PC-3 (cell line): ENCODE measurements at places on chromosomes 12 and 14. TPM values are rescaled to one million over a fixed set of nuclear protein-coding genes. Genes with fewer than 3 reads are reported as not detected.

GRCh38 chr12:86333955-86334522 is 77.8 kb upstream of the MGAT4C start:
- no peak for DNase-seq

- DNase-seq = peak; percentile 26
These were observed 2.7 kb downstream of the BHLHE41 start for GRCh38 chr12:26122061-26122680.

- no peak for DNase-seq
These were observed 33.9 kb upstream of the VASH1 start for GRCh38 chr14:76727384-76727783.

- peak; percentile 45 for DNase-seq
These were observed 85.4 kb downstream of the CHGA start for GRCh38 chr14:93008381-93008780.

DNA sequence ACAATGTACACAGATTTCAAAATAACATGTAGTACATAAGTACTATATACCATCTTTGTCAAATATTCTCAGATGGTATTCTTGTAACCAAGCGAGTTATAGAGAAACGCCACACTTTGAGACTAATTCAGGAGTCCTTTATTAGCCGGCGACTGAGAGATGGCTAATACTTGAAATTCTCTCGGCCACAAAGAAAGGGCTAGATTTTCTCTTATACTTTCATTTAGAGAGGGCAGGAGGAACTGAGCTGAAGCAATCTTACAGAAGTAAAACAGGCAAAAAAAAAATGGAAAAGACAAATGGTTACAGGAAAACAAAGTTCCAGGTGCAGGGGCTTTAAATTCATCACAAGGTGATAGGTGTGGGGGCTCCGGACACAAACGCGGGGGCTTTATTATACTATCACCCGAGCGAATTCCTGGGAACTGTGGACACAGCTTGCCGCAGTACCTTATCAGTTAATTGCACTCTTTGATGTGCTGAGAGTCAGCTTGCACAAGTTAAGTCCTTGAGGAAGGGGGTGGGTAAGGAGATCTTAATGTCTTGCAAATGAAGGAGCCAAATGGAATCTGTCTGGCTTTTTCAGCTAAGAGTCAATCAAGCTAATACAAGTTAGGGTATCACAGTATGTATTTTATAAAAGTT is 382.3 kb downstream of the KCNH5 start:
- DNase-seq = no peak

DNA sequence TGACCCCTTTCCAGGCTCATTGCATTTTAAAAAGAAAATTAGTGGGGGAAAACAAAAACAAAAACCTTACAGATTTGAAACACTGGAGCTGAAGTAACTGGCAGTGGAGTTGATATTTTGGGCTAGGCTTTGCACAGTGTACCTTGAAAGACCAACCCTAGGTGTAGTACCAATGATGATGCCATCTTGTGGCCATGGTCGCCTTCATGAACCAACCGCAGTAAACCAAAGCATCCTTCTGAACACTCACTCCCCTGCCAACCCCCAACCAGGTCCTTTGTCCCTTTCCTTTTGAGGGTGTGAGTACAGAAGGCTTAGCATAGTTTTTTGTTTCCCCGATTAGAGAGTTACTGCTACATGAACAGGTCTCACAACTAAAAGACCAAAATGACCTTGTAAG is 5.9 kb downstream of the TOMM20L start:
- DNase-seq = peak; percentile 36

DNA sequence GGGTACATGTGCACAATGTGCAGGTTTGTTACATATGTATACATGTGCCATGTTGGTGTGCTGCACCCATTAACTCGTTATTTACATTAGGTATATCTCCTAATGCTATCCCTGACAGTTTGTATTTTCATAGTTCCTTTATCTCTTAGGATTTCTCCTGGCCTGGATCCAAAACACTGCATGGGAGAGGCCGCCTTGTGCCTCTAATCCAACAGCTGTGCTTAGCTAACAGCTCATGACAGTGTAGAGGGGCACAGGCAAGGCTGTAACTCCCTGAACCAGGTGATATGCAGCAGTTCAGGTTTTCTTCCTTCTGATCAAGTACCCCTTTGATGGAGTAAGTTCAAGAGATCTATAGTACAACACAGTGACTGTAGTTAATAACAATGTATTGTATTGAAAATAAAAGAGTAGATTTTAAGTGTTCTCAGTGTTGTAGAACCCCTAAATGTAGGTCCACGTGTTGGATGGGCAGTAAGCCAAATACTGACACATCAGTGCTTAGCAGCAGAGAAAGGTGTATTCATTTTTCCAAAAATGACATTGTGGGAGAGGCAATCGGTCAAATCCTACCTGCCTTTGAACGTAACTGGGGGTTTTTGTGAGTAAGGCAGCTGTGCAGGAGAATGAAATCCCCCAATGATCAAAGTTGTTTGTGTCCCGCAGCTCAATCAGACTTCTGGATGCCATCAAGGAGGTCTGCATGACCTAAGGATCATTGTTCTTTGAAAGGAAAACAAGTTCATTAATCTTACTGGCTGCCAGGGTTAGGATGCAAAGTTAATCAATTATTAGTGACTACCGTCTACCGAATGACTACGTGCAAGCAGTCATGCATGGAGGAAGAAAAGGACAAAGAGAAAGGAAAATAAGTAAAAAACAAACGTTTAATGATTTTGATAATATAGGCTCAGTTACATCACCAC is 89.3 kb upstream of the FGD4 start:
- no peak for DNase-seq

DNA sequence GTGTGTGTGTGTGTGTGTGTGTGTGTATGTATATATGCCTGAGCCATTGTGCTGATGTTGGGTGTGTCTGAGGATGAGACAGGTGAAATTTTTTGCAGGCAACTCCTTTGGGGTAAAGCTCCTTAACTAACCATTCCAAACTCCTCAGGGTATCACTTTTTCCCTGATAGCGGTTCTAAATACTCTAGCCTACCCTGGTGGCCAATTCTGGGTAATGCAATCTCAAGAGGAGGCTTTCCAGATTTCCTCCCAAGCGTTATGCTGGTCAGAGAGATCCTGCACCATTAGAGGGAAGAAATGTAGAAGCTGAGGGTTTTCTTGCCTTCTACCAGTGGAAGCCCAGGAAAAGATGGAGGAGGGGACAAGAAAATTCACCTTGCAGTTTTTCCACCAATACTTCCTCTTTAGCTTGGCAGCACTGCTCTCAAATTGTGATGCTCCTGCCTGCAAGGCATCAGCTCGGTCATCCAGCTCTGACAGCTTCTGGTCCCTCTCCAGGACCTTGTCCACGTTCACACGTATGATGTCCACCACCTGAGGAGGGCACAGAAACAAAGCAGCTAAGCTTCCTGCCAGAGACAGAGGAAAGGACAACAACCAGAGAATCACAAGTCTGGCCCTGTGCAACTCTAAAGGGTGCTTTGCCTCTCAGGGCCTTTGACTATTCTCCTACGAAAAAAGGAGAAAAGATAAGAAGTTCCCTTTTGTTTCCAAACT is 4.9 kb downstream of the VAMP1 start:
- DNase-seq = peak; percentile 71

DNA sequence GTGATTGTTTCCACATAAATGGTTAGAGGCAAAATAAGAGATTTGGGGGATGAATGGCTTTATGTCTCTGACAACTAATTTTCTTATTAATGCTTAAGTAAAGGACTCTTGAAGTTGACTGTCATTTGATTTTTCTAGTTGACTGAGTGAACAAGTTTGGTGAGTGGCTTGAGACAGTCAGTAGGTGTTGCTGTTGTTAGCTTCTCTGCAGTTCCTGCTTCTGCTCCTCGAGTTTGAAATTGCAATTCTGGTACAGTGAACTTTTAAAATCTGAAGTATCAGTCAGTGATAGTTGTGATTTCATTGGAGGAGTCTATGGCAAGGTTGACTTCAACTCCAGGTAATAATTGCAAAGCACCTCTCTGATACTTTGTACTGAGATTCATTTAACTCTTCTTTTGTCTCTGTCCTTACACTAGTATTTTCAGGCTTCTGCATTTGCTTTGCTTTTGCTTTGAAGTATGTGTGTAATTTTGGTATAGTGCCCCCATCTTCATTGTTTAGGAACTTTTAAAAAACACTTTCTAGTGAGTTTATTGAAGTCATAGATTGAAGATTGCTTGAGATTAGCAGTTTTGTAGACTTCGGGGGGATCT is 415.5 kb downstream of the PCNX1 start:
- DNase-seq = peak; percentile 61

GRCh38 chr12:57033431-57033830 is 16.5 kb downstream of the MYO1A start:
- peak; percentile 60 for DNase-seq

GRCh38 chr12:115394496-115395220 is 710.7 kb upstream of the TBX3 start:
- peak; percentile 51 for DNase-seq

GRCh38 chr14:89702876-89703200 is 251.7 kb downstream of the EFCAB11 start:
- DNase-seq = no peak

DNA sequence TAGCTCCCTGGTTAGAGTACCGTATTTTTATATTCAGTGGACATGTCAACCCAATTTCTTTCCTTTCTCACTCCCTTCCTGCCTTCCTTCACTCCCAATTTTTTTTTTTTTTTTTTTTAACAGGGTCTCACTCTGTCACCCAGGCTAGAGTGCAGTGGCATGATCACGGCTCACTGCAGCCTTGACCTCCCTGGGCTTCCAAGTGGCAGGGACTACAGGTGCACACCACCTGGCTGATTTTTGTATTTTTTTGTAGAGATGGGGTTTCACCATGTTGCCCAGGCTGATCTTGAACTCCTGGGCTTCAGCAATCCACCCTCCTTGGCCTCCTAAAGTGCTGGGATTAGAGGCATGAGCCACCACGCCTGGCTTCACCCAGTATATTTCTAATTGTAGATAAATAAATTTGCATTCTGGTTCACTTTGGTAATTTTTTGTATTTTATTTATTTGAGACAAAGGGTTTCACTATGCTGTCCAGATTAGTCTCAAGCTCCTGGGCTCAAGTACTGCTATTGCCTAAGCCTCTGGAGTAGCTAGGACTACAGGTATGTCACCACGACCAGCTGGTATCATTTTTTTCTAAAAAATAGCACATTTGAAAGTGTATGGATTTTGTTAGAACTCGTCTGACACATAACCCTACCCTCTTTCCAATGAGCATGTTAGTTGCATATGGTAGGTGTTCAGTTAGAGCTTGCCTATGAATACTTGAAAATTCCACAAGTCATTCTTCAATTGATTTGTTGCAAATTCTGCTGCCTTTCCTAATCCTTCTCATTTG is 15.7 kb downstream of the SLC38A2 start:
- DNase-seq = peak; percentile 24

DNA sequence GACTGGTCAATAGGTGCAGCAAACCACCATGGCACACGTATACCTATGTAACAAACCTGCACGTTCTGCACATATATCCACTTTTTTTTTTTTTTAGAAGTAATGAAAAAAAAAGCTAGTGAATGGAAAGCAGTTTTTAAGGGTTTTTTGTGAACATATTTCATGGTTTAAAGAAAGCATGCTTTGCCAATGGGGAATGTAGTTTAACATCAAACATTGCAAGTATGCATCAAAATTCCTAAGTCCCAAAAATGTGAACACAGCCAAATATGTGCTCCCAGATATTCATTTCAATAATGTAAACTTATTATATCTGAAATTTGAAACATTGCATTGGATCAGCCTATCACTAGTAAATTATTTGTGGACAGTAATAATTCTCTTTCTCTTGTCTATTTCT is 710.4 kb upstream of the FLRT2 start:
- no peak for DNase-seq

GRCh38 chr12:6347367-6348338 is 5.8 kb upstream of the TNFRSF1A start:
- DNase-seq = no peak

GRCh38 chr12:59194794-59195193 is 274.5 kb upstream of the LRIG3 start:
- no peak for DNase-seq

DNA sequence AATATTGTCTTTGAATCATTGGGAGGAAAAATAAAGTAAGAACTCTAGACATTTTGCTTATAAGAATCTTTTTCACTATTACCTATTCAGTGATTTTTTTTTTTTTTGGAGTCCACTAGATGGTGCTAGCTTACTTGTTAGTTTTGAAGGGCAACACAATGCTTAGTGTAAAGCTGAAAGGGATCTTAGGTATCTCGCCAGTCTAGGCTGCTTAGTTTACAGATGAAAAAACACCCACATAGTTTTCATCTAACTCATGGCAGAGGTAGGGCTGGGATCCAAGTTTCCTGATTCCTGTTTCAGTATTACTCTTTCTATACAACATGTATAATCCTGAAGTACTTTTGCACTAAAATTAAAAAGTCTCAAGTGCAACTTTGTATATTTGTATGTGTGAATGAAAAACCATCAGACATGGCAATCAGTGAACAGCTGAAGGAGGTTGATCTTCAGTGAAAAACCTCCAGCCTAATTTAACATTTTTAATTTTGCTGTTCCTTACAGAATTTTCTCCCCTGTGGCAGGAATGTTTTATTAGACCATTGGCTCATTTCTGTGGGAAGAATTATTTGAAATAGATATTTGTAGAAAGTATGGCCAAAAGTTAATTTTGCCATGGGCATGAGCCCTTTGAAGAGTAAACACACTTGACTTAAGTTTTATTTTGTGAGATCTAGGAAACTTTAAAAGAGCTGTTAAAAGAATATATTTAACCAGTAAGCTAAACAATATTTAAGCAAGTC is 40.7 kb downstream of the LRRIQ1 start:
- DNase-seq = peak; percentile 93

- DNase-seq = no peak
These were observed 37.7 kb downstream of the RIN3 start for GRCh38 chr14:92551044-92551841.

DNA sequence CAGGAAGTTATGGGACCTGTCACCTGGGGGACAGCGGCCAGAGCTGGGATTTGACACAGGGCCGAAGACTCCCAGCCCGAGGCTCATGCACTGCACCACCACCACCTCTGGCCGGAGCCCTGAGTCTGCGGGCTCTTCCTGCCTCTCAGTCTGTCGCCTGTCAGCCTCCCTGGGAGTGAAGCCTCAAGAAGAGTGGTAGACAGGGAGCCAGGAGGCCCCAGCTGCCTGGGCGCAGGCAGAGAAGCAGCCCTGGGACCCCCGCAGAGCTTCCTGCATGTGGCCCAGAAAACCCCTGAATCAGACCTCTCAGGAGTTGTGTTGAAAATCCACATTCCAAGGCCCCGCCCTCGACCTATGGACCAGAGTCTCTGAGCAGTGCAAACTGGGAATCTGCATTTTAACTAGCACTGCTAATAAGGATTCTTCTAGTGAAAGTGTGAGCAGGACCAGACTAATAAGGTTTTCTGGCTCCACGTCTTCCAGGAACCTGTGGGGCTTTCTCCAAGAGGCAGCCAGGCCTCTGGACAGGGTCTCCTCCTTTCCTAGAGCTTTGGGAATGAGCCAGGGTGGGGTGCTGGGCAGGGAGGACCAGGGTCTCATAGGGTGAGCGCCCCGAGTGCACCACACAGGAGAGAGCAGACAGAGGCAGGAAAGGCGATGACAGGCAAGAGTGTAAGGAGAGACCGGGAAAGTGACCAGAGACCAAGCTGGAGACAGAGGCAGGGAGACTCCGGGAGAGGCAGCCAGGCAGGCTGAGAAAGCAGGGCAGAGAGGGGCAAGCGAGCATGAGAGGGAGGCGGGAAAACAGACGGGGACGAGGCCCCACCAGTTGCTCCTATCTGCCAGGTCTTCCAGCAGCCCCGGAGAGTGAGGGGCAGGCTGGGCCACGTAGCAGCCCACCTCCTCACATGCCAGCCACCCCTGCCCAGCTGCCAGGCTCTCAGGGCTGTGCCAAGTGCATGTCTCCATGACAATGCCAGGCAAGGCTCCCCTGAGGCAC is 112.4 kb downstream of the BCL11B start:
- no peak for DNase-seq

- no peak for DNase-seq
These were observed 20.7 kb downstream of the C12orf42 start for GRCh38 chr12:103475073-103475472.

Gene SCNN1A
- 2.3 and 2.9 TPM in 2 replicates for total RNA-seq

Gene TTC9
- 3.6 and 4.1 TPM in 2 replicates for total RNA-seq

Gene KCNJ8
- 0.77 and 1.0 TPM in 2 replicates for total RNA-seq

Gene AJUBA
- 81.1 and 116 TPM in 2 replicates for total RNA-seq
